Prostate gland (tissue), 2 donors: ENCODE measurements at places on chromosomes 4 and X.

GRCh38 chr4:26074712-26075430 is 160.9 kb downstream of the SMIM20 start:
- no peaks in the 10 kb centered on the region for H3K36me3 ChIP-seq
- no peak overlapping the region for H3K27ac ChIP-seq
- no peaks in the 10 kb centered on the region for H3K4me1 ChIP-seq
- H3K27me3 ChIP-seq: no peaks in the 10 kb centered on the region

DNA sequence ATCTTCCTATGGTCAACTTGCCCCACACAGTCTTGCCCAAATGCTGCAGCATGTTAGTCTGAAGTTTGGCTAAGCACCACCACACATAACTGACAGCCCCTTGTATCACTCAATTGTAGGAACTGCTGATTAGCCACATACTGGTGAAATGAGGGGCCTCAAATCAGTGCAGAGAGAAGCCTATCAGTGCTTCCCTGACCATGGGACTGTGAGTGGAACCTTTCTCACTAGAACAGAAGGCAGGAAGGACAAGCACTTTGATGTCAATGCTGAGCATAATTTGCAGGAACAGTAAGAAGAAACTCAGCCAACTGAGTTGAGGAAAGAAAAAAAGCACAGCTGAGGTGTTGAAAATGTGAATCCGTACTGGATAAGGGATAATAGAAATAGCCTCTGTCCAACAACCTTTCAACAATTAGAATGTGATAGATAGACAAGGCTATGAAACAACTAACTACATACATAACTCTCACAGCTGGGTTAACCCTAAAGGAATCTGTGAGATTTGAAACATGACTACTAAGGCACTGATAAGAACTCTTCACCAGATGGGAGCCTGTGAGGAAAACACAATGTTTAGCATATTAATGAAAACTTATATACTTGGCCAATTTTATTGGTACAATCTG is 136.6 kb upstream of the SH3RF1 start:
- no peaks in the 10 kb centered on the region for H3K36me3 ChIP-seq

- no peak overlapping the region for H3K4me3 ChIP-seq
- no peaks in the 10 kb centered on the region for H3K4me1 ChIP-seq
- no peaks in the 10 kb centered on the region for H3K27me3 ChIP-seq
- DNase-seq: no peak
Measured at GRCh38 chrX:43224496-43224895, 431.6 kb upstream of the MAOA start.

- H3K4me3 ChIP-seq: no peak overlapping the region
- no peak overlapping the region for H3K27ac ChIP-seq
- no peaks in the 10 kb centered on the region for H3K36me3 ChIP-seq
- no peak for DNase-seq
Measured at GRCh38 chr4:80309294-80310004, 26.1 kb upstream of the CFAP299 start.

- H3K4me1 ChIP-seq: no peaks in the 10 kb centered on the region
- H3K27me3 ChIP-seq: no peaks in the 10 kb centered on the region
- no peak for DNase-seq
Measured at GRCh38 chr4:119795986-119796578, 167.5 kb upstream of the PDE5A start.

GRCh38 chrX:42754115-42754514 is 23.8 kb downstream of the PPP1R2C start:
- no peak overlapping the region for H3K27ac ChIP-seq
- no peaks in the 10 kb centered on the region for H3K27me3 ChIP-seq
- H3K4me3 ChIP-seq: no peak overlapping the region

GRCh38 chrX:153460826-153461225 is 9.6 kb downstream of the HAUS7 start:
- H3K36me3 ChIP-seq: no peaks in the 10 kb centered on the region
- no peak overlapping the region for H3K27ac ChIP-seq
- no peaks in the 10 kb centered on the region for H3K27me3 ChIP-seq
- DNase-seq: no peak
- H3K4me1 ChIP-seq: no peaks in the 10 kb centered on the region

DNA sequence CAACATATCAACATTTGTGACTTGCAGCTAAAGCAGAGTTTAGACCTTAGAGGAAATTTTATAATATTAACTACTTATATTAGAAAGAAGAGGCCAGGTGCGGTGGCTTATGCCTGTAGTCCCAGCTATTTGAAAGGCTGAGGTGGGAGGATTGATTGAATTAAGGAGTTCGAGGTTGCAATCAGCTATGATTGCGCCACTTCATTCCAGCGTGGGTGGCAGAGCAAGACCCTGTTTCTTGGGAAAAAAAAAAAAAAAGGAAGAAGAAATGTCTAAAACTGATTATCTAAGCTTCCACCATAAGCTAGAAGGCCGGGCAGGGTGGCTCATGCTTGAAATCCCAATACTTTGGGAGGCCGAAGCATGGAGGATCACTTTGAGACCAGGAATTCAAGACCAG is 42.0 kb upstream of the USP9X start:
- no peak overlapping the region for H3K4me3 ChIP-seq
- no peaks in the 10 kb centered on the region for H3K27me3 ChIP-seq
- no peak for DNase-seq
- no peaks in the 10 kb centered on the region for H3K36me3 ChIP-seq

- H3K4me1 ChIP-seq: no peaks in the 10 kb centered on the region
- H3K4me3 ChIP-seq: no peak overlapping the region
- DNase-seq: no peak
- H3K27me3 ChIP-seq: no peaks in the 10 kb centered on the region
- H3K27ac ChIP-seq: no peak overlapping the region
Measured at GRCh38 chr4:147327322-147327721, 153.6 kb upstream of the EDNRA start.

GRCh38 chr4:3305610-3306371 is 13.0 kb downstream of the RGS12 start:
- no peak overlapping the region for H3K27ac ChIP-seq
- no peaks in the 10 kb centered on the region for H3K27me3 ChIP-seq
- no peak overlapping the region for H3K4me3 ChIP-seq
- H3K4me1 ChIP-seq: no peaks in the 10 kb centered on the region
- DNase-seq: no peak
